Activated CD4-positive, alpha-beta T cell treated with anti-CD3 and anti-CD28 coated beads, Interleukin-2, amount 50 U/mL, for 1 hour (primary cell): ENCODE measurements at places on chromosomes 7 and 10.

DNA sequence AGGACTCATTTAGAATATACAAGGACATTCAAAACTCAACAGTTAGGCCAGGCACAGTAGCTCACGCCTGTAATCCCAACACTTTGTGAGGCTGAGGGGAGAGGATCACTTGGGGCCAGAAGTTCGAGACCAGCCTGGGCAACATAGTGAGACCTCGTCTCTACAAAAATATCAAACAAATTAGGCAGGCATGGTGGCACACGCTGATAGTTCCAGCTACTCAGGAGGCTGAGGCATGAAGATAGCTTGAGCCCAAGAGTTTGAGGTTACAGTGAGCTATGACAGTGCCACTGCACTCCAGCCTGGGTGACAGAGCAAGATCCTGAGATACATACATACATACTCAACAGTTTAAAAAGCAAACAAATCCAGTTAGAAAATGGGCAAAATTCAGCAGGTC is 44.9 kb downstream of the GNA12 start:
- no peak for DNase-seq

DNA sequence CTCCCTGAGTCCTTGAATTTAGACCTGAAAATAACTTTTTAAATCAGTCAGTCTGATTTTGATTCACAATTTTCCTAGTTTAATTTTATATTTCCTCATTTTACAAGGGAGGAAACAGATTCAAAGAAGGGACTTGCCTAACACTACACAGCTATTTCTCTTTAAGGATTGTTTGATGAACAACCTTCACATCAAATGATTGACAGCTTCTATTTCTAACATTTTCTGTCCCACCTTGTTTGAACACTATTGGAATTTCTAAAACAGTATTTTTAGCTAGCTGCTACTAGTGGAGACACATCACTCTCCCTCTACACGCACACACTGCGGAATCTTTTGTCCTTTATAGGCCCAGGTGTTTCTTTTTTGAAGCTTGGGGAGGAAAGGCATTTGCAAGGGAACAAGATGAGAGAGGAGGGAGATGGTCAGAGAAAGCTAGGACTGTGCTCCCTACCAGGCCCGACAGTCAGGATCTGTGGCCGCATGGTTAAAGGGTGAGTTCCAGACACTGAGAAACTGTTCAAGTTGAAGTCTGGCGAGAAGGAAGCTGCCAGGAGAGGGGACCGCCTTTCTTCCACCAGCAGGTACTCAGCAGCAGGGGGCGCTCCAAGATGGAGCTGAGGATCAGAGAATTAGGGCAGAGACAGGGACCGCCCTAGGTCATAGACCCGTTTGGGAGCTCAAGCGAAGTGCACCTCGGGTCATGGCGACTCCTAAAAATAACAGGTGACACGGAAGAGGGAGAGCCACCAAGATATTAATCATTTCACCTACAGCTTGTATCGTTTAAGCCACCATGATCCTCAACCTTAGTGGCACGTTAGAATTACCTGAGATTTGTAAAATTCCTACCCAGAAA is 49.7 kb downstream of the DNAJC12 start:
- DNase-seq: peak; percentile 69

DNA sequence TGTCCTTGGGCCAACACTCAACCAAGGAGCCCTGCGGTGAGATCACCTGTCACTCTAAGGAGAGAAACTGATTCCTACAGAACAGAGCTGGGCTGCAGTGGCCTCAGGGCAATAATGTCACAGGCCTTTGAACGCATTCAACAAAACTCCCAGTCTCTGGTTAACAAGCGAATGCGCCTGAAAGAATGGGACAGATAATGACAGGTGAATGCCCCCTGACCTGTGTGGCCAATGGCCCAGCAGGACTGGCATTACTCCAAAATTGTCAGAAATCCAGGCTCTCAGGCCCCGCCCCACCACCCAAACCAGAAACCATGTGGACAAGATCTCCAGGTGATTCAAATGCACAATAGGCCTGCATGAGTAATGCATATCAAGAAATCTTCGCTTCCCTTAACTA is 277.7 kb upstream of the KLF6 start:
- DNase-seq: no peak

DNA sequence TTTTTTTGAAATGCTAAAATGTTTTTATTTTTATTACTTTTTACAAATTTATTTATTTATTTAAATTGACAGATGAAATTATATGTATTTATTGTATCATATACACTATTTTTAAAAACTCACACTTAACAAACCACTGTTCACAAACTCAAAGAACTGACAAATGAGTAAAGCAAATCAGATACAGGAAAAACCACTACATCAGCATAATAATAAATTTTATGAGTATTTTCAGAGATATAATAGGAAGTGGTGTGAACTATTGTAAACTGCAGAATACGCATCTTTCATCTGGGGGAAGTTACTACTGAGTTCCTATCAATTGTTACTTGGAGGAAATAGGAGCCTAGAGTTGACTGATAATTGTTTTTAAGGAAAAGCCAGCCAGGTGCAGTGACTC is 150.7 kb downstream of the PCLO start:
- no peak for DNase-seq

DNA sequence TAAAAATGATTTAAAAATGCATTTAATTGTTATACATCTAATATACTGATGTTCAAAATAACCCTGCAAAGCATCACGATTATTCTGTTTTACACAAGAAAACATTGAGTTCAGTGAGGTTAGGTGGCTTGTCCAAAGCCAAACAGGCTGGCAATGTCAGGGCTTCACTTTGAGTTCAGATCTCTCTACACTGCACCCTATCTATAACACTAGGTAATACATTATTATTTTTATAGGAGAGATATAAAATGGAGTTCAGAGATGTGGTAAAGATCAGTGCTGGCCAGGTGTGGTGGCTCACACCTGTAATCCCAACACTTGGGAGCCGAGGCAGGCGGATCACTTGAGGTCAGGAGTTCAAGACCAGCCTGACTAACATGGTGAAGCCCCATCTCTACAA is 165.9 kb upstream of the MYO3A start:
- no peak for DNase-seq

DNA sequence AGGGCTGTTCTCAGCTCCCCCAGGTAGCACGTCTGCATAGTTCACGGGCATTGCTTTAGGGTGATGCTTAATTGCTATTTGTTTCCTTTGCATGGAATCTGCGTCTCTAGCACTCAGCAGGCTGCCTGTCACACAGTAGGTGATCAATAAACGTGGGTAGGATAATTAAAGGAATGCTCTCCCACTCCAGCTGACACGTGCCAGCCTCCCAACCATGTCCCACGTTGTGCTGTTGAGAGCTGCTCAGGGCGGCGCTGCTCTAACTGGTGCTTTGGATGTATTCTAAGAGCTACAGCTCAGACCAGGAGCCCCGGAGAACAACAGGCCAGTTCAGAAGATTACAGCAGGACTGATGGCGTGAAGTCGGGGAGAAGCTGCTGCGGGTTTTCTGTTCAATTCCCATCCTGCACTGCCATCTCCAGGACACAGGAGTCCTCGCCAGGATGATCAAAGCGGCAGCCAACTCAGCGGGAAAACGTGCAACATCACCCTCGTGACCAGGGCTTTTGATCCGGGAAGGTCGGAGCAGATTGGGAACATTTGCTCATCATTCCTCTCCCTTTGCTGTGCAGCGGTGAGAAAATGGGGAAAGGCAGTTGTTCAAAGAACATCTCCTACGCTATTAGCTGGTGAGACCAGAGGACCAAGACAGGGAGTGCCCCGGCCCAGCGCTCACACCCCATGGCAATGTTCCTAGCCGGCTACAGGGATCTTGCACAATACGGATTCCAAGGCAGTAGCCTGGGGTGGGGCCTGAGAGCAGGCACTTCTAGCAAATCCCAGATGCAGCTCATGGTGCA is 50.5 kb upstream of the FOXK1 start:
- DNase-seq: no peak
